ENCODE measurements at places on chromosomes 13 and 19. TPM values are rescaled to one million over a fixed set of nuclear protein-coding genes. Genes with fewer than 3 reads are reported as not detected.

Gene LYL1
- 91.5 TPM for total RNA-seq

Gene RNU6-9
- total RNA-seq = not detected

Gene PPAN
- total RNA-seq = 51.6 TPM

- peak overlapping the region; percentile 6 for H3K27ac ChIP-seq
- peak overlapping the region; percentile 30 for H3K4me3 ChIP-seq
- H3K27me3 ChIP-seq = no peaks in the 10 kb centered on the region
Measured at GRCh38 chr19:52188822-52189734, 774 bp upstream of the PPP2R1A start.

DNA sequence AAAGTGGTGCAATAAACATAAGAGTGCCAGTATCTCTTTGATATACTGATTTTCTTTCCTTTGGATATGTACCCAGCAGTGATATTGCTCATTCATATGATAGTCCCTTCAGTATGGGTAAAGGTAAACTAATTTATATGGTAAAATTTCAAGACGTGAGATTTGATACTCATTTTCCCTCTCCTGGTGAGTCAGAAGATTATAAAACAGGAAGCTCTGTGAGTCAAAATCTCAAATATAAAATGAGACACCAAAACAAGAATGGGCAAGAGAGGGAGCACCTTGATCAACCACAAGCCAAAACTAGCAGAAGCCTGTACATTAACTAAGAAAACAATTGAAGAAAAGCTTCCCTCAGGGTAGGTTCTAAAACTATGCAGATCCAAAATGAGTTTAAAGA is 216.3 kb downstream of the SLITRK6 start:
- no peaks in the 10 kb centered on the region for H3K27me3 ChIP-seq
- DNase-seq = no peak
- H3K4me3 ChIP-seq = no peak overlapping the region
- no peak overlapping the region for H3K27ac ChIP-seq
- no peaks in the 10 kb centered on the region for H3K36me3 ChIP-seq

- H3K27ac ChIP-seq = no peak overlapping the region
- DNase-seq = peak; percentile 64
- no peak overlapping the region for H3K4me3 ChIP-seq
Measured at GRCh38 chr13:85313761-85314503, 485.3 kb downstream of the SLITRK6 start.

Gene SULT2A1
- not detected for total RNA-seq

Gene TSKS
- not detected for total RNA-seq

DNA sequence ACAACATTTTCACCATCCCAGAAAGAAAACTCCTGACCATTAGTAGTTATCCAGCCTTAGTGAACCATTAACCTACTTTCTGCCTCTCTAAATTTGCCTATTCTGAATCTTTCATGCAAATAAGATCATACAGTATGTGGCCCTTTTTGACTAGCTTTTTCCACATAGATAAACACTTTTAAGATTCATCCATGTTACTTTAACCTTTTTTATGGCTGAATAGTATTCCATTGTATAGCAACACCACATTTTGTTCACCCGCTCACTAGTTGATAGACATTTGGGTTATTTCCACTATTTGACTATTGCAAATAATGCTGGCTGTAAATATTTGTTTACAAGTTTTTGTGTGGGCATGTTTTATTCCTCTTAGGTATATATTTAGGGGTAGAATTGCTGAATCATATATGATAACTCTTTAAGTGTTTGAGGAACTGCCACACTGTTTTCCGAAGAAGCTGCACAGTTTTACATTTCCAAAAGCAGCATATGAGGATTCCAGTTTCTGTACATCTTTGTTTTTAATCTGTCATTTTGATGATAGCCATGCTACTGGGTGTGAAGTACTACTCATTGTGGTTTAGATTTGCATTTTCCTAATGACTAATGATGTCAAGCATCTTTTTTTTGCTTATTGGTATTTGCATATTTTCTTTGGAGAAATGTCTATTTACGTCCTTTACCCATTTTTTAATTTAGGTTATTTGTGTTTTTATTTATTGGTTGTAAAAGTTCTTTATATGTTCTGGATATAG is 17.1 kb downstream of the COG6 start:
- no peak overlapping the region for H3K27ac ChIP-seq
- no peaks in the 10 kb centered on the region for H3K36me3 ChIP-seq
- no peaks in the 10 kb centered on the region for H3K27me3 ChIP-seq
- H3K4me1 ChIP-seq = no peaks in the 10 kb centered on the region

DNA sequence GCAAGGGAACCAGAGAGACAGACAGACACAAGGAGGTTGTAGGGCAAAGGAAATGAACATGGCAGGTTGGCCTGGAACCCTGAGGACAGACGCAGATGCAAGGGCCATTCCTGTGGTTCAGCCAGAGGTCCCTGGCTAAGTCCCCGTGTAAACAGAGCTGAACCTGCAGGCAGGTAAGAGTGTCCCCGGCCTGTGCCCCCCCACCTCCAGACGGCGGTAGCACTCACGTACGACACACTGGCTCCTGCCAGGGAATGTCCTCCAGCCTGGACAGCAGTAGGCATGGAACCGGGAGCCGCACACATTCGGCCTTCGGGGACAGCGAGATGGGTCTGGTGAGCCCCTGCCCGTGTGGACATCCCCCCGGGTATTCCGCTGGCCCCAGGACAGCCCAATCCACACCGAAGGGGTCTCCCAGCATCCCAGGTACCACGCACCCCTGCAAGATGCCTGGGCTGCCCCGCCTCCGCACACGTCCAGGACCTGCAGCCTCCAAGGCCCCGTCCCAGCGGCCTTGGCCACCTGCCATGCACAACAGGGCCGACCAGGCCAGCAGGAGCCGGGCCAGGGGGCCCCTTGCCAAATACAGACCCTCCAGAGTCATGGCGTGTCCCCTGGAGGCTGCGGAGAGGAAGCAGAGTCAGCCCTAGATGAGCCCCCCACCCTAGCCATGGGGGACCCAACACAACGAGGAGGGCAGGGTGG is 2.4 kb downstream of the FBN3 start:
- DNase-seq = no peak
- H3K27ac ChIP-seq = no peak overlapping the region
- no peaks in the 10 kb centered on the region for H3K4me1 ChIP-seq
- H3K36me3 ChIP-seq = no peaks in the 10 kb centered on the region
- peaks cover 19% of the 10 kb centered on the region for H3K27me3 ChIP-seq

DNA sequence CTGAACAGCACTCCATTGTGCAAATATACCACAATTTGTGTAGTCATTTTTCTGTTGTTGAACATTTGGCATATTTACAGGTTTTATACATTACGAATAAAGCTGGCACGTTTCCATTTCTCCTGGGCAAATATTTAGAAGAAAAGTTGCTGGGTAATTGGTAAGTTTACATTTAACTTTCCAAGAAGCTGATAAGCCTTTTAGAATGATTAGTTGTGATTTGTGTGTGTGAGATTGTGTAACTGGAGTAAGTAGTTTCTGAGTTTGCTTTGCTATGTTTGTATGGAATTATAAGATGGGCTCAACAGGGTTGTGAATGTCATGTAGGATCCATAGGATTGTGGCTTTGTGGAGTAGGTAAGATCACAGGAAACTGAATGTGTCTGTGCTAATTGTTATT is 1.6 kb upstream of the ZNF529 start:
- H3K36me3 ChIP-seq = peaks cover 4% of the 10 kb centered on the region
- H3K27ac ChIP-seq = no peak overlapping the region
- H3K27me3 ChIP-seq = no peaks in the 10 kb centered on the region
- no peak for DNase-seq
- H3K4me1 ChIP-seq = peaks cover 8% of the 10 kb centered on the region

Gene CYP4F3
- total RNA-seq = not detected

DNA sequence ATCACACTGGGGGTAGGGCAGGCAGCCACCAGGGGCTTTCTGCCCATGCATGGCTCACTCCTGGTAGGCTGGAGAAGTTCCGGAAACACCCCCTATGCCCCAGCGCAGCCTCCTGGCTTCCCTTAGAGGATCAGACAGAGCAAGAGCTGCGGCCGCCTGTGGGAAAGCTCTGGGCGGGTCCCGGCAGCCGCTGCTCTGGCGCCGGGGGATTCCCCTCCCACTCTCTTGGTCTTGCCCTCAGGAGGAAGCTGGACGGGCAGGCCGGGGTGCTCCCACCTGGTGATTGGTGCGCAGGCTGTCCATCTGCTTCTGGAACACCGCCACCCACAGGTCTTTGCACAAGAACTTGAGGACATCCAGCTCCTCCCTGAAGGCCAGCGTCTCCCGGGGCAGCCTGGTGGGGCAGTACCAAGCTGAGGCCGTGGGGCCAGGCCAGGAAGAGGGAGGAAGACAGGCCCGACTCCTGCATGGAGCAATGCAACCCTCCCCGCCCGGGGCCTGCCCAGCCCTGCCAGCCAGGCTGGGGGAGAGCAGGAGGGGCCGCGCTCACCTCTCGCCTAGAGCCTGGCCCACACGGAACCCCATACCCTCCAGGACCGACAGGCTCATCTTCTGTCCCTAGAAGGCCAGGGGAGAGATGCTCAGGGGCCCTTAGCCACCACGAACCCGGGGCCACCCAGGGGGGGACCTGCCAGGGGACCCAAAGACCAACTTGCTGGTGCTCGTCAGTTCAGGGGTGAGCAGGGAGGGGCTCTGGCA is 4.0 kb upstream of the NKPD1 start:
- H3K4me1 ChIP-seq = peaks cover 3% of the 10 kb centered on the region
- no peak overlapping the region for H3K4me3 ChIP-seq
- H3K27ac ChIP-seq = no peak overlapping the region

DNA sequence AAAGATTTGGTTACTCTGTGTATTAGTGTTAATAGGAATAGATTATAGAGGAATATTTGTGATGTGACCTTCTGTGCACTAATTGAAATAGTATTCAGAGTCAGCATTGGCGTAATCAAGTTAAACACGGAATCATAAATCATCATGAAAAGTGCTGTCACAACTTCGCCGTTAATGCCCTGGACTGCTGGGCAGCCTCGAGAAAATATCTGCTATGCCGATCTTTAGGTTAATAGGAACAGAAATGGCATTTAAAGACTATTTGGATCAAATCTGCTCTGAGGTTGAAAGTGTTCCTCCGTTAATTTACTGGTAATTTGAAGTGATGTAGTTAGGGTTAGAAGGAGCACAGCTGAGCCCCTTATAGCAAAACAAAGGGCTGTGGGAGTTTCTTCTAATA is 219.0 kb downstream of the MZT1 start:
- no peak overlapping the region for H3K4me3 ChIP-seq
- H3K27me3 ChIP-seq = no peaks in the 10 kb centered on the region
- no peak for DNase-seq
- no peaks in the 10 kb centered on the region for H3K36me3 ChIP-seq
- H3K4me1 ChIP-seq = no peaks in the 10 kb centered on the region

DNA sequence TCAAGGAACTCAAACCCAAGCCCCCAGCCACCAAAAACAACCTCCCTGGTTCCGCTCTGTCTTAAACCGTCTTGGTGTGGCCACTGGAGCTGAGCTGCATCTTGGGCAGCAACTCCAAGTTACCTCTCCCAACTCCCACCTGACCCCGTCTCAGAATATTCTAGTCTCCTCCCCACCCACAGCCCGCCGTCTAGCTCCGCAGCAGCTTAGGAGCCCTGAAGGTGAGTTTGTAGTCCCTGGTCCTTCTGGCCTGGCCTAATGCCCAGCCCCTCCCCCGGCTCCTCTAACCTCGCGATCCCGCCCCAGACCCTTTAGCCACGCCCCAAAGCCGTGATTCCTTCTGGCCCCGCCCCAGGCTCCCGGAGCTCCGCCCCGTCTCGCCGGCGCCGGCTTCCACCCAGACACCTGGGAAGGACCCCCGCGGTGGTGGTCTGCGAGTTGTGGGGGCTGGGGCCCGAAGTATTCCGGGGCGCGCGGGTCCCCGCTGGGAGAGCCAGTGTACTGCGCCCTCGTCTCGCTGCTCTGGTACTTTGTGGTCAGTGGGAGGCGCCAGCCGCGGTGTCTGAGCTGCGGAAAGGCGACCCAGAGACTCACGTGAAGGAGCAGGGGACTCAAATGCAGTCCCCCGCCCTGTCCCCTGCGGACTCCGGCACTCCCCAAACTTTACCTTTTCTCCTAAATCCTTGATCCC is 2.5 kb upstream of the LHB start:
- H3K4me3 ChIP-seq = no peak overlapping the region
- H3K27ac ChIP-seq = no peak overlapping the region
- peak; percentile 42 for DNase-seq
- H3K27me3 ChIP-seq = peaks cover 5% of the 10 kb centered on the region

Gene SYCN
- not detected for total RNA-seq

Gene PRTN3
- not detected for total RNA-seq

DNA sequence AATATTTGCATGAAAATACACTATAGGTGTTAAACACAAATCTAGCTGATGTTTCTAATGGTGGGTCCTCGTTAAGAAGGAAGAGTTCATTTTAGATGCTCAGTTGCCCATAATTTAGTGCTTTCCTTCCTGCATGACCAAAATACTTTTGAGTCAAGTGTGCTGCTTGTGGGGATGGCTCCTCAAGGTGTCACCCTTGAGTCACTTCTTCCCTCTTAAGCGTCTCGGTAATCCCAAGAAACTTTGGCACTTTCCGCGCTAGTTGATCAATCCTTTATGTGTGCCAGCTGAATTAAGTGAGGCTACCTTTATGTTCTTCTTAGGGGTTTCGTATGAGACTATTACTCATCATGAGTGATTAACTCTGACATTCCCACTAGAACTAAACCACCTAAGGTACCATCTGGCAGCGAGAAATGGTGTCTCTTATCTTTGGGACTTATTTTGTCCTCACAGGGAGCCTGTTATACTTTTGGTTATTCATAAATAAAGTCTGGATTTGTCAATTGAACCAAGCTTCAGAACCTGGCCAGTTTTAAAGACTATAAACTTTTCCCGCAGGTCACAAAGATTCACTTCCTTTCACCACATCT is 106.8 kb downstream of the NHLRC3 start:
- DNase-seq = peak; percentile 65
- no peaks in the 10 kb centered on the region for H3K4me1 ChIP-seq
- peaks cover 24% of the 10 kb centered on the region for H3K27me3 ChIP-seq

- no peaks in the 10 kb centered on the region for H3K27me3 ChIP-seq
- H3K36me3 ChIP-seq = no peaks in the 10 kb centered on the region
- peaks cover 9% of the 10 kb centered on the region for H3K4me1 ChIP-seq
- DNase-seq = no peak
Measured at GRCh38 chr13:80137994-80138393, 202.9 kb downstream of the SPRY2 start.

Gene ATP1A3
- total RNA-seq = not detected

Gene IL12RB1
- total RNA-seq = not detected

DNA sequence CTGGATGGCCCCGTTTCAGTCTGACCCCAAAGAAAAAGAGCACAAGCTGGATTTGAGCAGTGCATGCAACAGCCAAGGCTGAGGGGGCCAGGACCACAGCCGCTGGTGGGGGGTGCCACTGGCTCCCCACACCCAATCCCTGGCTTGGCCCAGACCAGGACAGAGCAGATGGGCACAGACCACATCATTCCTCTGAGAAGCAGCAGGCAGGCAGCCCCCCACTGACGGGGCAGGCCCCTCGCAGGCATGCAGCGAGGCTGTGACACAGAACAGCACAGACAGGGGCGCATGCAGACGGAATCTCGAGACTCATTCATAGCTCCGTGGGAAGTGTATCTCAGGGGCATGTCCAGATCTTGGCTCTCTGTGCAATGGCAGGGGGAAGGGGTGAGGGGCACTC is 74.9 kb downstream of the IER2 start:
- no peaks in the 10 kb centered on the region for H3K36me3 ChIP-seq
- DNase-seq = no peak
- no peak overlapping the region for H3K27ac ChIP-seq

- H3K4me3 ChIP-seq = no peak overlapping the region
- peak; percentile 55 for DNase-seq
- no peaks in the 10 kb centered on the region for H3K4me1 ChIP-seq
Measured at GRCh38 chr19:55437410-55437809, 5.7 kb downstream of the SHISA7 start.

Data from endothelial cell of umbilical vein (primary cell).